ENCODE measurements at places on chromosomes 2 and 18.

GRCh38 chr2:235377176-235377575 is 116.7 kb upstream of the AGAP1 start:
- DNase-seq: no peak

DNA sequence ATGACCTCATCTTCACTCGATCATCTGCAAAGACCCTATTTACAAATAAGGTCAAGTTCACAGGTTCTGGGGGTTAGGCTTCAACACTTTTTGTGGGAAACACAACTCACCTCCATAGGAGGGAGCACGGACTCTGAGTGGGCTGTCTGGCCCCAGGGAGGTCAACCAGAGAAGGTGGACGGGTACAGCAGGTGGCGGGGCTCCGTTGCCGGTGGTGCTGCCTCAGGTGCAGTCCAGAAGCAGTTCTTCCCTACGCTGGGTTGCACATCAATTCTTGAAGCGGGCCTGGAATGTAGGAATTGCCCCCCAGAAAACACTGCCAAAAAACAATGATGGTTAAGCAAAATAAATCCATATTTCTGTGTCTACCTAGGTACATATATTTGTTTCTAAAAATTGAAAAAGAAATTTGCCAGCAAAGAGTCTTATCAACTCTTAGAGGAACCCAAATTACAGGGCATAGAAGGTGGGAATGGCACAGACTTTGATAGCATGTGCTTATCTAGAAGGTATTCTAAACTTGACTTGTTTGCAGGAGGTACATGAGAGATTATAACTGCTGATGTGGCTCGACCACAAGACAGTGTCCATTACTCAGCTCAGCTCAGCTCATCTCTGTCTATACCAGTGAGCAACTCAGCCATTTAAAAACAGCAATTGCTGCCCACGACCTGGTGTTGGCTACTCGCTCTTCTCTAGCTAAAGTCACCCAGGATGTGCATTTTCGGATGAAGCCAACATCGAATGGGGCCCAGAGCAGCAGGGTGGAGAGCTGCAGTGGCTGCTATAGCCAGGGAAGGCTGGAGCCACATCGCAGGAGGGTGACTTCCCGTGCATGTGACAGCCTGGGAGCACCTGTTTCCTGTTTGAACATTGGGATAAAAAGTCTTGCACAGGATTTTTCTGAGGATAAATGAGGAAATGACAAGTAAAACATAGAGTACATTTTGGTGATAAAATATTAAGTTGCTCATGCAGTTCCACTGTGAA is 128.7 kb downstream of the RNF144A start:
- no peak for DNase-seq

GRCh38 chr2:43129676-43130547 is 96.5 kb downstream of the ZFP36L2 start:
- DNase-seq: no peak

DNA sequence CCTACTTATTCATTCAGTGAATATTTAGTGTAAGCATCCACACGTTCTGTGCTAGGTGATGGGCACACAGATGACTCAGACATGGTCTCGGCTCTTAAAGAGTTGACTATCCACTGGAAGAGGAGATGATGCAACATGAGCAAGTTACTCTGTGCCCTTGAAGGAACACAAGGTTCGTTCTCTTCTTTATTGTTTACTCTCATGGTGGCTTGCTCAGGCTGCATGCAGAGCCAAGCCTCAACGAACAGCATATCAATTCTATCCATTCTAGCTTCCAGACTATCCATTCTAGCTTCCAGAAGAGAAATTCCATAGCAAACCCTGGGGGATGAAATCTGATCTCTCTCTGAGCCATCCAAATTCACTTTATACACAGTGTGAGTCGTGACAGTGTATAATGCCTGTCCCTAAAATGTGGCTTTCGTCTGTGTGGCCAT is 68.1 kb upstream of the CTAGE1 start:
- peak; percentile 51 for DNase-seq

DNA sequence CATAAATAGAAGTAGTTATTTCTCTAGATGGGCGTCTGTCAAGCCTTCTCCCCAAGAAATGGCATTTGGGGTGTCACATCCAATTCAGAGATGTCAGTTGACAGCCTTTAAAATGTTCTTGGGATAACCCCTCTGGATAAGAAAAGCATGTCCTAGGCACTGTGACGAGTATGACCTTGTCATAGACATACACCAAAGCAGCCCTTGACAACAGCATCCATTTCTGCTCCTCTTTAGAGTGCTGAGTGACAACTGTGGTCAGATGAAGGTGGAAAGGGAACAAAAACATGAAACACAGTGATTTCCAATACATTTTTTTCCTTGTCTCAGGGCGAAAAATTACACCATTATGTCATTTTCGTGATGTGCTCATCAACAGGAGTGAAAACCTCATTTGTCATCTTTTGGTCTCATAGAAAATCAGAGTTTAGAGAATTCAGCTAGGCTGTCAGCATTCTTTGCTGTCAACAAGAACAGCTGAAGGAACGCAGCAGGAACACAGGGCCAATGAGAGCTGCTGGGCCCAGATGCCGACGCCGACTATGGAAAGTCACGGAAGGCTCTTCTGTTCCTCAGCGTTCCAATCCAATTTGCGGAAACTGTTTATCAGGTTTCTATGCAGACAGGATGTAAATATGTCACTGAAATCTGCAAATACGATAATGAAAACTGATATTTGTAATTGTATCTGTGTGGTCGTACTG is 193.2 kb downstream of the ICOS start:
- no peak for DNase-seq

DNA sequence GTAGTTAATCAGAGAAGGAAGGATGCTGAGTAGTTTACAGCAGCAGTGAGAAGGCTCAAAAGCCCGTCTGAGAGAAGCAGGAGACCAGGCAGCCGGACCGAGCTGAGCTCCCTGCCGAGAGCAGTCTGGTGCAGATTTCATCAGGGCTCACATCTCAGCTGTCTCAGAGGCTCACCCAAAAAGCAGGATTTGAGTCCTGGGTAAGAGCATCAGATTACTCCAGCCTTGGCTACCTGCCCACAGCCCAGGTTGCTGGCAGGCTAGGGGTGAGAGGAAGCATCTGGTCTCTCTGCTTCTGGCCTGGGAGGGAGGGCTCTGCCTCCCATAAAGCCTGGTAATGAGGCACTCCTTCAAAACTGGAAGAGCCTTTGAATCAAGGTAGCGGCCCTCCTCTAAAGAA is 140.5 kb downstream of the ST6GAL2 start:
- DNase-seq: no peak

DNA sequence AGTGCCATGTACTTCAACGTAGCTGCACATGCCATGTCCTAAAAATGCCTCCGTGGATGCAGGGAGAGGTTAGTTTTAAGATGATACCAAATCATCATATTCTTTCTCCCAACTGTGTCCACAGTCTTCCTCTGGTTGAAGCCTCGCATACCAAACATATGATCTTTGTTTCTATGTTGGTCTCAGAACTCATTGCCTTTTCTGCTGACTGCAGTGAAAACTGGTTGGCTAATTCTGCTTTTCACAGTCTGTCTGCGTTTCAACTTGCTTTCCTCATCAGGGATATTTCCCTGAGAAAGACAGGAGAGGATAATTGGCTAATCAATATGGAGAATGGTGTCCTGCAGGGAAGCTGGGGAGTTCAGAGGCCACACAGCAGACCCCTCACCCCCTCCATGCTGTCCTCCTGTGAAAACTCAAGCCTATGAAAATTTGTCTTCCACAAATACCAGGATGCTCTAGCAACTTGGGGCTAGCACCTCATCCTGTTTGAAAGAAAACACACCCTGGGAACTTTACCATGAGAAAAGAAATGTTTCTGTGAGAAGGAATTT is 192.2 kb upstream of the PXDN start:
- no peak for DNase-seq

- no peak for DNase-seq
These were observed 108.2 kb upstream of the GALNT5 start for GRCh38 chr2:157149270-157149669.

- DNase-seq: no peak
These were observed 38.3 kb downstream of the MYO7B start for GRCh38 chr2:127573771-127574170.

- DNase-seq: peak; percentile 60
These were observed 103.5 kb upstream of the MAP3K20 start for GRCh38 chr2:172972005-172972619.

DNA sequence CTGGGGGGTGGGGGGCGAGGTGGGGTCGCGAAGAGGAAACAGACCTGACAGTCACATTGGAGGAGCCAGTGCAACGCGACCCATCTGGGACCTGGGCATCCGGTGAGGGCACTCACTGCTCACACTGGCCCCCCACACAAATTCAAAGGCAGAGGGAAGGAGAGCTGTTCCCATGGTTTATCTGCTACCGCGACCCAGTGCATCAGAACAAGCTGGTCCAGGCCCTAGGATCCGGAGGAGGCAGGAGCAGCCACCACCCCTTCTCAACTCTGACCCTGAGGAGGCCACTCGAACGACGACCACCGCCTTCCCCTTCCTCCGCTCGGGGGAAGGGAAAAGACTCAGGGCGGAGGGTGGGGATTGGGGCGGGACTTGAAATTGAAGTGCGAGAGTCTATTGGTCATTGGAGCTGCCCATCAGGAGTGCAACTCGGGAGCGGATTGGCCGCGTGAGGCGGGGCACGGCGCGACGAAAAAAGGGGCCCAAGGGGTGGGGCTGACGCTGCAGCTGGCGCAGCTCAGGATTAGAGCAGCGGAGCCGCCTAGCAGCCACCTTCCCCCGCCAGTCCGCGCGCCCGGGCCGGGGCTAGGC is at the start of gene CDK5R2:
TSS of gene CDK5R2 (plus strand) at position 526 of the 591 bp plus-strand sequence. CDS start 155 bp downstream, outside the sequence.
- peak; percentile 70 for DNase-seq

DNA sequence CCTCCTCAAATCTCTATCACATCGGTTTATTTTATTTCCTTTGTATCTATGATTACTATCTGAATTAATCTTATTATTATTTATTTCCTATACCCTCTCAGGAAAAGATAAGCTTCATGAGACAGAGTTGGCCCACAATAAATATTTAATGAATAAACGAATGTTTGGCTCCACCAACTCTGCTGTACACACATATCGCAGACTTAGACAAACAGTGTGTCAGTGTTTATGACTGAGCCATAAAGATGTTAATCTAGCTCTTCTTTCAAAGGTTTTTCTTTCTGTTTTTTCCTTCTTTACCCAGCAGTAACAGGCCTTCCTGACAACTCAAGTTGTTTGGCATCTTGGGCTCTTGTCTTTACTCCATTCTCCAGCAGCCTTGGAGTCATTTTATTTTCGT is 329.5 kb downstream of the CDH2 start:
- DNase-seq: peak; percentile 23

DNA sequence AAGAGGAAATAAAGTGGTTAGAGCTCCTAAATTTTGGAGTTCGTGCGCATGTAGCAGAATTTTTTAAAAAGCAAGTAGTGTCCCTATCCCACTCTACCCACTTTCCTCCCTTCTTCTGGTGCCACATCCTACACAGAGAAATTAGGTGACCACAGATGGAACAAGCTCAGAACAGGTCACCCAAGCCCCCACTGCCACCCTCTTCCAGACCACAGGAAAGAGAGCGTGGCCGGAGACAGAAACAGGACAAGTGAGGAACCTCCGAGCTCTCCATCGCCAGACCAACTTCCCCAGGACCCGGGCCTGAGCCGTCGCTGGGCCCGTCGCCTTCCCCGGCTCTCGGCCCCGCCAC is 433 bp downstream of the NPC1 start:
- DNase-seq: no peak

DNA sequence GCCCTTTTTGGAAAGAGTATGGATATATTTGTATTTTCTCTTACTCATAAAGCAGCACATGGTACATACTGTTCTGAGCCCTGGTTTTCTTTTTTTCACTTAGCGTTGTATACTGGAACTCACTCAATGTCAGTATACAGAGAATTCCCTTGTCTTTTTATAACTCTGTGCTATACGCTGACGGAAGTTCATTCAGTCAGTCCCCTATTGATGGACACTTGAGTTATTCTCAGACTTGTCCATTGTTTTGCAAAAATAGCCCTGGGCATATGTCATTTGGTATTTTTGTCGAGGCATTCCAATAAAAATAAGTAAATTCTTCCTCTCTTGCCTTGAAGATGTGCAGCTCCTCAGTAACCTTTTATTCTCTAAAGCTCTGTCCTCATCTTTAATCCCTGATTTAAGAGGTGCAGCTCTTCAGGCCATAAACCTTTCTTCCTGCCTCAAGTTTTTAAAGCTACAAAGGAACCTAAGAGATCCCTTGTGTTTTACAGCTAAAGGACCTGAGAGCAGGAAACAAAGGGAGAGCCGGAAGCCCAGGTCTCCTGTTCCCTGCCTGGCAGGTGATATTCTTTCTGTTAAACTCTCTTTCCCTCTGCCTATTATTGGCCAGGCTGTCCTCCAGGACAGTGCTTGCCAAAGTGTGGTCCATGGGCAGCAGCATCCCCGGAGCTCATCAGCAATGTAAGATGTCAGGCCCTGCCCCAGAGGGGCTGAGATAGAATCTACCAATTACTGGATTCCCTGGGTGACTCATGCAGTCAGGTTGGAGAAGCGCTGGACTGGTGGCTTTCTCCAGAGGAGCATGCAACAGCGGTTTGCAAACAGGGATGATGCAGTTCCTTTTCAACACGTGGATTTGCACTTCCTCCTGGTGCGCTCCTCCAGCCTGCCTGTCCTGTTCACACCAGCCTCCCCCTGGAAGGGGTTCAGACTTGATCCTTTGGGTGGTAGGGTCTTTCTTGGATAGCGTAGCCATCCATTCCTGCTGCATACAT is 158.0 kb downstream of the NEDD4L start:
- no peak for DNase-seq

- no peak for DNase-seq
These were observed 1408.2 kb upstream of the PIK3C3 start for GRCh38 chr18:40546875-40547274.

GRCh38 chr2:235378246-235378645 is 115.6 kb upstream of the AGAP1 start:
- no peak for DNase-seq
